ENCODE measurements at places on chromosomes 12 and 14.

- no peak overlapping the region for H3K4me3 ChIP-seq
- peaks cover 31% of the 10 kb centered on the region for H3K4me1 ChIP-seq
- no peak for DNase-seq
- peaks cover 4% of the 10 kb centered on the region for H3K36me3 ChIP-seq
Observed at GRCh38 chr14:22544881-22545420, 44.1 kb downstream of the DAD1 start.

DNA sequence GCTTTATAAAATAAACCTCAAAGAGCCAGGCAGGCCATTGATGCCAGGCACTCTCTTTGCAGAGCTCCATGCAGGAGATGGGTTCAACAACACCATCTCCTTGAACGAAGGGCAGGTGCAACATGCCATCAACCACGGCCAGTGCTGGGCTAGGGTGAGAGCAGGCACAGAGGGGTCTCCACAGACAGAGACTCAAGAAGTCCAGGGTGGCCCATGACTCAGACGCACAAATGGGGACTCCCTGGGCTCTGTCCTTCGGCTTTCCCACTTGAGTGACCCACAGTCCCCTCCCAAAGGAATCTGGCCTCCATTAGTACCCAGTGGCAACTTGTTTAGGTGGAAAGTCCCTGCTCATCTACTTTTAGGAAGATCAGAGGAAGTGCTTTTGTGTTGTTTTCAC is 124.4 kb upstream of the PZP start:
- H3K36me3 ChIP-seq: peaks cover 24% of the 10 kb centered on the region
- no peak overlapping the region for H3K27ac ChIP-seq
- peaks cover 3% of the 10 kb centered on the region for H3K4me1 ChIP-seq

- H3K4me3 ChIP-seq: no peak overlapping the region
- no peak overlapping the region for H3K27ac ChIP-seq
- H3K27me3 ChIP-seq: no peaks in the 10 kb centered on the region
- H3K4me1 ChIP-seq: no peaks in the 10 kb centered on the region
Observed at GRCh38 chr12:104334581-104334980, 31.0 kb downstream of the EID3 start.

GRCh38 chr12:27901959-27902358 is 70.6 kb downstream of the PTHLH start:
- H3K27me3 ChIP-seq: no peaks in the 10 kb centered on the region
- H3K36me3 ChIP-seq: peaks cover 3% of the 10 kb centered on the region
- no peak for DNase-seq
- peaks cover 5% of the 10 kb centered on the region for H3K4me1 ChIP-seq
- H3K27ac ChIP-seq: no peak overlapping the region

DNA sequence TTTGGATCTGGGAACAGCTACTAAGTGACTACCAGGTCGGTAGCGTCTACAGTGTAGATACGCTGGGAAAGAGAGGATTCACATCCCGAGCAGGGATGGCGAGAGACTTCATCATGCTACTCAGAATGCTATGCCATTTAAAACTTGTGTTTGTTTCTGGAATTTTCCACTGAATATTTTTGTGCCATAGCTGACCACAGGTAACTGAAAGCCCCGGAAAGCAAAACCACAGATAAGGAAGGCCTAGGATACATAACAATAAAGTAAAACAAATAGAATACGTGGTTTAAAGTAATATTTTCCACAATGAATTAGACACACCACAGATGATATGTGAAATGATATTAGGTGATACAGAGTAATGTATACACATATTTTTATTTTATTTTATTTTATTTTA is 7.9 kb upstream of the HCAR1 start:
- no peaks in the 10 kb centered on the region for H3K36me3 ChIP-seq
- no peak for DNase-seq
- H3K4me1 ChIP-seq: no peaks in the 10 kb centered on the region
- no peaks in the 10 kb centered on the region for H3K27me3 ChIP-seq
- no peak overlapping the region for H3K27ac ChIP-seq
